ENCODE measurements at places on chromosomes 13 and 19. TPM values are rescaled to one million over a fixed set of nuclear protein-coding genes. Genes with fewer than 3 reads are reported as not detected.

SCN1B gene
- total RNA-seq, result 0.95 TPM

NAT14 gene
- total RNA-seq, result 6.1 TPM

ZNF709 gene
- 1.6 TPM for total RNA-seq

SSC5D gene
- not detected for total RNA-seq

TEX29 gene
- total RNA-seq, result 0.59 TPM

DNA sequence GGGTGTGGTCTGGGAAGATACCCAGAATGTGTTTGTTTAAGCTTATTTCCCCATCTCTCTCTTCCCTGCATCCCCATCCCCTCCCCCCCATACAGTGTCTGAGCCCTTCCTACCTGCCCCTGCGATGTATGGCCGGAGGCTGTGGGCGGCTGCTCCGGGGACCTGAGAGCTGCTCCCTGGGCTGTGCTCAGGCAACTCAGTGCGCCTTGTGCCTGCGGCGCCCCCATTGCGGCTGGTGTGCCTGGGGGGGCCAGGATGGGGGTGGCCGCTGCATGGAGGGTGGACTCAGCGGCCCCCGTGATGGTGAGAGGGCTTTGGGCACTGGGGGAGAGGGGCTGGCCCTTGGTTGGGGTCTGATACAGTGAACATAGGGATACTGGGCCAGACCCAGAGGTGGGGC is 21.7 kb downstream of the CNFN start:
- peaks cover 5% of the 10 kb centered on the region for H3K36me3 ChIP-seq
- no peaks in the 10 kb centered on the region for H3K27me3 ChIP-seq
- H3K4me3 ChIP-seq, result no peak overlapping the region
- no peak for DNase-seq
- H3K4me1 ChIP-seq, result no peaks in the 10 kb centered on the region

- H3K36me3 ChIP-seq, result no peaks in the 10 kb centered on the region
- DNase-seq, result no peak
- H3K27me3 ChIP-seq, result no peaks in the 10 kb centered on the region
- no peaks in the 10 kb centered on the region for H3K4me1 ChIP-seq
- H3K4me3 ChIP-seq, result no peak overlapping the region
- H3K27ac ChIP-seq, result no peak overlapping the region
These were observed 2898.1 kb downstream of the PCDH9 start for GRCh38 chr13:64332048-64332447.

- H3K27ac ChIP-seq, result peak overlapping the region; percentile 73
- no peaks in the 10 kb centered on the region for H3K27me3 ChIP-seq
- H3K4me1 ChIP-seq, result peaks cover 68% of the 10 kb centered on the region
- peak overlapping the region; percentile 94 for H3K4me3 ChIP-seq
- H3K36me3 ChIP-seq, result peaks cover 12% of the 10 kb centered on the region
These were observed 1.7 kb downstream of the MYO1F start for GRCh38 chr19:8575467-8575997.

GRCh38 chr19:35451338-35452096 is 3.5 kb downstream of the FFAR2 start:
- H3K36me3 ChIP-seq, result no peaks in the 10 kb centered on the region
- H3K27ac ChIP-seq, result peak overlapping the region; percentile 9
- DNase-seq, result no peak

DNA sequence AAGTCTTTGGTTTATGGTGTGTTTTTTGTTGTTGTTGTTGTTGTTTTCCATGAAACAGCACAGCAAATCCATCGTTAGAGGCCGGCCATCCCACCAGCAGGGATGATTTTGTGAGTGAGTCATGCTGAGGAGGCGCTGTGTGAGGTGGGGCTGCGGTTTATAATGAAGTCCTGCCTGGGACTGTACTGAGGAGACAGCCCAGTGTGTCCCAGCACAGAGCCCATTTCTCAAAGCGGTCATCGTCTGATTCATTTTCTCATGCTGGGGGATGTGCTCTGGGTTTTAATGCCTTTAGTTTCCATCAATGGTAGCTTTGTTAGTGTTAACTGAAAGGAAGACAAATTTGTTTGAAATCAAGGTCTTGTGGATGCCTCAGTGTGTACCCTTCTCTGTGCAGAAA is 129.3 kb upstream of the SERP2 start:
- H3K27ac ChIP-seq, result no peak overlapping the region
- DNase-seq, result no peak
- no peaks in the 10 kb centered on the region for H3K4me1 ChIP-seq
- H3K4me3 ChIP-seq, result no peak overlapping the region

DNA sequence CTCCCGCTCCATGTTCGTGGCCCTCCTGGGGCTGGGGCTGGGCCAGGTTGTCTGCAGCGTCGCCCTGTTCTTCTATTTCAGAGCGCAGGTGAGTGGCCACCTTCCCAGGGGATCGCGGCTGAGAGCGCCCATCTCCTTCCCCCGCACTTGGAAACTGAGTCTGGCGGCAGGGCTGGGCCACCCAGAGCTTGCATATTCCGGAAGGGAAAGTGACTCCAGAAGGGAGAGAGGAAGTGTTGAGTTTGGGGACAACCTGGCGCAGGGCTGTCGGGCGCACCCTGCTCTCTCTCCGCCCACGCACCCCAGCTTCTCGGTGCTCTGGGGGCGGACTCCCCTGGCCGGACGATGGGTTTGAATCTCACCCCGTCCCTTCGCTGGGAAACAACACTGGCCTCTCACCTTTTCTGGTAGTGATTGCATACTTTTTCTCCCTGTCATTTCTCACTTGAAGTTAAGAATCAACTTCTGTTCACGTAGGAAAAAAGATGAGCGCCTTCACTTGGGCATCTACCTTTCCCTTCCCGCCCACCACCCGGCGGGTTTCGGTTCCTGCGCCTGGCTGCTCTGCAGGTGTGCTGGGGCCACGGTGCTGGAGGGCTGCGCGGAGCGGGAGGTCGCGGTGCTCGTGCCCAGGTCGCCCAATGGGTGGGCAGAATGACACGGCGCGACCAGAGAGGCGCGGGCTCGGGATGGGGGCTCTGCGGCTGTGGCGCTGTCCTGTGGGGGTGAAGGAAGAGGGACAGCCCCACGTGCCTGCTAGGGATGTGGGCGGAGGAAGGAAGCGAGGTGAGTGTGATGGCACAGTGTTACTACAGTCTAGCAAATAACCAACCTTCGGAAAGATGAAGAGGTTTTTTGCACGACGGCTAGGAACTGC is 721 bp downstream of the TNFSF11 start:
- peaks cover 48% of the 10 kb centered on the region for H3K27me3 ChIP-seq
- H3K36me3 ChIP-seq, result no peaks in the 10 kb centered on the region
- peak; percentile 65 for DNase-seq
- peaks cover 28% of the 10 kb centered on the region for H3K4me1 ChIP-seq
- peak overlapping the region; percentile 85 for H3K4me3 ChIP-seq
- peak overlapping the region; percentile 20 for H3K27ac ChIP-seq

DNA sequence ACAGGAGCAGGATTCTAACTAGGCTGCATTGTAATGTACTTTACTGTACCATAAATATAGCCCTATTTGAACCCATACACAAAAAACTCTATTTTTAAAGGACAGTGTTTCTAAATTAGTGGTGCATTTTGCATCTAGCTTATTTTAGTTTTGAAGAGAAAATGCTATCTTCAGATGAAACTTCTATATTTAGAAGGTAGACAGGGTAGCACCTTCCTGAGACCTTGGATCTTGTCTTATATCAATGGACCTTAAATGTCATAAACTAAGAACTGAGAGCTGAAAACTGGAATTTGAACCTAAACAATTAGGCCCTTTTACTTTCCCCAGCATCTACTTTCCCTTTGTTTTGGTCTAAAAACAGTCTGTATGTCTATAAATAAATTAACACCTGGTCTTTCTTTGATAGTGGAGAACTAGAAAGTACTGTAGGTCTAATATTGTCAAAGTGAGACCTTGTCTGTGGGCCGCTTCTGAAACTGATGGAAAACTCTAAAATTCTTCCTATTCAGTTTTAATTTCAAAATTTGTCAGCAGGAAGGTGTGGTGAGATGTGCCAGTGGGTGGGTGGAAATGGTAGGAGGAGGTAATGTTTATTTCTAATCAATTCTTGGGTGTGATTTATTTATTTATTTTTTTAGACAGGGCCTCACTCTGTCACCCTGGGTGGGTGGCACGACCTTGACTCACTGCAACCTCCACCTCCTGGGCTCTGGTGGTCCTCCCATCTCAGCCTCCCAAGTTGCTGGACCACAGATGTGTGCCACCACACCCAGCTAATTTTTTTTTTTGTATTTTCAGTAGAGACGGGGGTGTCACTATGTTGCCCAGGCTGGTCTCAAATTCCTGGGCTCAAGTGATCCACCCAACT is 10.1 kb downstream of the COG3 start:
- no peaks in the 10 kb centered on the region for H3K27me3 ChIP-seq
- H3K4me1 ChIP-seq, result peaks cover 38% of the 10 kb centered on the region
- peak overlapping the region; percentile 37 for H3K4me3 ChIP-seq
- no peak for DNase-seq
- H3K36me3 ChIP-seq, result peaks cover 10% of the 10 kb centered on the region
- H3K27ac ChIP-seq, result peak overlapping the region; percentile 79

Data from natural killer cell treated with Interleukin-12 subunit alpha and Interleukin-12 subunit beta and Interleukin-15 and Interleukin-18, amount 100 ng/mL, for 72 hours (primary cell).